ENCODE measurements at places on chromosomes 11 and 22. TPM values are rescaled to one million over a fixed set of nuclear protein-coding genes. Genes with fewer than 3 reads are reported as not detected.
A peak's percentile ranks its signal among the peaks of the same experiment; 100 is the strongest.

- no peaks in the 10 kb centered on the region for H3K36me3 ChIP-seq
- H3K27me3 ChIP-seq: peaks cover 9% of the 10 kb centered on the region
- no peak overlapping the region for H3K27ac ChIP-seq
- H3K4me1 ChIP-seq: no peaks in the 10 kb centered on the region
- H3K4me3 ChIP-seq: no peak overlapping the region
Observed at GRCh38 chr11:19519353-19519752, 193.3 kb upstream of the NAV2 start.

DNA sequence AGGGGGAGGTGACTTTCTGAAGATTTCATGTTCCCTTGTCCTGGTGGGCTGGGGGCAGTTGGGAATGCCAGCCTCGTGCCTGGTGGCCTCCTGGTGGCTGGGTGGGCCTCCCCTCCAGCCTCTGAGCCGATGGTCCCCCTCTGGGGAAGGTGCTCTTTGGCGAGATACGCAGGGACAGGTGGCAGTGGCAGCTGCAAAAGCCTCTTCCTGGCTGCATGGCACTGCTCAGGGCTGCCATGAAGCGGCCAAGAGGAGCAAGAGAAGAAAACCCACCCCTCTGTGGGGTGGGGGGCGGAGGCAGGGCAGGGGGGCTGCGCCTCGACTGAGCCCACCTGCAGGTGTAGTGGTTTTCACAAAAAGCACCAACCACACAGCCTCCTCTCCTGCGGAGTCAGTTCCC lies 61.8 kb upstream of the PHF21B start:
- H3K27ac ChIP-seq: no peak overlapping the region
- no peak overlapping the region for H3K4me3 ChIP-seq
- no peak for DNase-seq
- H3K27me3 ChIP-seq: no peaks in the 10 kb centered on the region
- H3K4me1 ChIP-seq: peaks cover 10% of the 10 kb centered on the region

- no peak for DNase-seq
- H3K4me3 ChIP-seq: no peak overlapping the region
- H3K27ac ChIP-seq: no peak overlapping the region
Observed at GRCh38 chr11:2154195-2154585, 6.8 kb downstream of the INS start.

GRCh38 chr11:7577291-7578190 lies 63.7 kb downstream of the PPFIBP2 start:
- H3K27ac ChIP-seq: no peak overlapping the region
- no peaks in the 10 kb centered on the region for H3K27me3 ChIP-seq
- DNase-seq: no peak

DNA sequence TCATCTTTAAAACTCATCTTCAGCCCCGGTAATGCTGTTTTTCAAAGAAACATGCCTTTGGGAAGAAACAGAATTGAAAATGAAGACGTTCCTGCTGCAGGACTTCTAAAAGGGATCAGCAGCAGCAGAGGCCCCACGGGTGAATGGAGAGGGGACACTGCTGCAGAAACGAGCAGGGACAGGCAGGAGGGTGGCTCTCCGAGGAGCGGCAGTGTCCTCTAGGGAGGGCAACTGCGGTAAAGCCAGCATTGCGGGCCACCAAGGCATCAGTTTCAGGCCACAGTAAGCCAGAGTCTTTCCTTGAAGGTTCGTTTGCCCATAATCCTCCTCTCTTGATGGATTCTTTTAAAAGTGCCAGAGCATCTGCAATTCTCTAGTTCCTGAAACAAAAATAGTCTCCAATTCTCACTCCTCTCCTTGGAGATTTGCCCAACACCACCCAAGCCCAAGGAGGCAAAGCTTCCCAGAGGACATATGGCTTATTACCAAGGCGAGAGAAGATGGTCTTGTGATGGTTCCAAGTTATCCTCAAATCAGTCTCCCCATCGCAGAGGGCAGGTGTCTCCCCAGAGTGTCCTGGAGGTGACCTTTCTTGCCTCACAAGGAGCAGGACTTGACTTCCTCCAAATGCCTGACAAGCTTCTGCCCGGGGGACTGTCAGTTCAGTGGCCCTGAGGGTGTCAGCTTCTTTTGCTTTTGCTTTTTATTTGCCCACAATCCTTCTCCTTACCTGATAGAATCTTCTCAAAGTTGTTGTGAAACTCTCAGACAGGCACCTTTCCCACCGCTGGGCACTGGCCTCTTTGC lies 341.1 kb upstream of the B3GAT1 start:
- H3K4me3 ChIP-seq: no peak overlapping the region
- H3K4me1 ChIP-seq: no peaks in the 10 kb centered on the region
- peaks cover 9% of the 10 kb centered on the region for H3K27me3 ChIP-seq
- no peak for DNase-seq

DNA sequence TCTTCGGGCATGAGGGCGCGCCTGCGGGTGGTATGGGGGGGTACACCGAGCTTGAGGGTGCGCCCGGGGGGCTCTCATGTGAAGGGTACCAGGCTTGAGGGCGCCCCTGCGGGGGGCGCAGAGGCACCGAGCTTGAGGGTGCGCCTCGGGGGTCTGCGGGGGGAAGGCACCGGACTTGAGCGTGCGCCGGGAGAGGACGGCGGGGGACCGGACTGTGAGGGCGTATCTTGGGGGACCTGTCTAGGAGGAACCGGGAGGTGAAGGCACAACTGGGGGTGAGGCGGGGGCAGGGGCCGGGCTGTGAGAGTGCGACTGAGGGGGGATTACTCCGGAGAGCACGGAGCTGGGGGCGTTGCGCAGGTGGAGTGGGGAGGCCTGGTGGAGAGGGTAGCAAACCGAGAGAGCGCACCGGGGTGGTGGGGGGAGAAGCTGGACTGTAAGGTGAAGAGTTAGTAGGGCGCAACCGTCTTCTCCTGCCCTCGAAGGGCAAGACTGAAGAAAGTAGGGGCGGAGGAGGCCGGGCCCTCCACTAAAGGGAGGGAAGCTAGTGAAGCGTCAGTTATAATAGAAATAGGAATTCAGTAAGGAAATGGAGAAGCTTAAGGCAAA lies 1.1 kb upstream of the DDX6 start:
- H3K27me3 ChIP-seq: no peaks in the 10 kb centered on the region
- H3K4me1 ChIP-seq: peaks cover 17% of the 10 kb centered on the region
- peak overlapping the region; percentile 99 for H3K27ac ChIP-seq
- H3K36me3 ChIP-seq: peaks cover 5% of the 10 kb centered on the region

DNA sequence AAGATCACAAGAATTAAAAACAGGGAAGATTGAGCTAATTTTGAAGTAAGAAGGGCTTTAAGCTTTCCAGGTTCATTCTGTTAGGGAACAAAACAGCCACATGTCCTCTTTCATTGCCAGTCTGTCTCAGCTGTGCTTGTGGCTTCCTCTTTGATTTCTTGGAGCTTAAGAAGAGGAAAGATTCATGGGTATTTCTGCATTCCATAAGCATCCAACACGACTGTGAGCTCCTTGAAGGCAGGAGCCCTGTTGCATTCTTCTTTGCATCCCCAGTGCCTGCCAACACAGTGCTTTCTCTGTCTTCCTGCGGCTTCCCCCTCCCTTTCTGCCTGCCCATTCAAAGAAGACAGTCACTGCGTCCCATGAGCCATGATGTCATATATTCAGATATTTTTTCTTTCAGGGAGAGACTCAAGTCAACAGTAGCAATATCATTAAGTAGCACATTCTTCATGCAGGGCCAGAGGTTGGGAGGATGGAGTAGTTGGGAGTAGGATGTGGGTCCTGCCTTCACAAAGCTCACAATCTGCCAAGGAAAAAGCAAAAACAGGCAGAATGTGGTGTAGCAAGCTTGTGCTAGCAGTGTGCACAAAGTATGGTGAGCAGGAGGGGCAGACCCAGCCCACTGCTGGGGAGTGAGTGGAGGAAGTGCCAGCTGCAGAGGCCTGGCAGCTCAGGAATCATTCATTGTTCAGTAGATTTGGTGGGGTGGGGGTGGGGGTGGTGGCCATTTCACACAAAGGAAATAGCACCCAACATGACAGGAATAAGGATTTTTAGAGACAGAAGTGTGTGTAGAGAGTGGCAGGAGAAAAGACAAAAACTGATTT lies 162.1 kb upstream of the RASSF10 start:
- no peak overlapping the region for H3K4me3 ChIP-seq
- peaks cover 28% of the 10 kb centered on the region for H3K4me1 ChIP-seq
- no peak overlapping the region for H3K27ac ChIP-seq
- H3K36me3 ChIP-seq: no peaks in the 10 kb centered on the region

DNA sequence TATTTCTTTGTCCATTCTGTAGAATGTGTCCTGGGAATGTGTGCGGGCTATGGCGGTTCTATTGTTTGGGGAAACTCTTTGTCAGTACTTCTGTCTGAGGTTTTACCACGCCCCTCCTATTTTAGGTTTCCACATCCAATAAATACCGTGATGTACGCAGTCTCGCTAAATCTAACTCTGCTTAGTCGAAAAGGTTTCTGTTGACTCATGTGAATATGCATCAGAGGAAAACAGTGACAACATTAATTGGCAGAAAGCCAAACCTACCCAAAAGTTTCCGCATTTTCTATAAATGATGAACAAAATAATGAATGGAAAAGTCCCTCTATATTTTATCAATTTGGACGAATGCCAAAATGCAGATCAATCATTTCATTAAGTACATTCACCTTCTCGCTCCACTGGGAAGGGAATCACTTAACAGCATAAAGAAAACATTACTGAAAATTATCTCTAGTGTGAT lies 143.4 kb downstream of the MAML2 start:
- H3K4me1 ChIP-seq: no peaks in the 10 kb centered on the region
- no peak for DNase-seq
- no peaks in the 10 kb centered on the region for H3K27me3 ChIP-seq
- no peak overlapping the region for H3K27ac ChIP-seq

- H3K27me3 ChIP-seq: 0 out of 2 replicates have a peak, but pooled peaks cover 4% of the 10 kb centered on the region
- H3K4me1 ChIP-seq: no peaks in the 10 kb centered on the region
- DNase-seq: no peak
- H3K27ac ChIP-seq: no peak overlapping the region
- no peaks in the 10 kb centered on the region for H3K36me3 ChIP-seq
- no peak overlapping the region for H3K4me3 ChIP-seq
Observed at GRCh38 chr11:78763664-78764063, 189.0 kb upstream of the NARS2 start.

DNA sequence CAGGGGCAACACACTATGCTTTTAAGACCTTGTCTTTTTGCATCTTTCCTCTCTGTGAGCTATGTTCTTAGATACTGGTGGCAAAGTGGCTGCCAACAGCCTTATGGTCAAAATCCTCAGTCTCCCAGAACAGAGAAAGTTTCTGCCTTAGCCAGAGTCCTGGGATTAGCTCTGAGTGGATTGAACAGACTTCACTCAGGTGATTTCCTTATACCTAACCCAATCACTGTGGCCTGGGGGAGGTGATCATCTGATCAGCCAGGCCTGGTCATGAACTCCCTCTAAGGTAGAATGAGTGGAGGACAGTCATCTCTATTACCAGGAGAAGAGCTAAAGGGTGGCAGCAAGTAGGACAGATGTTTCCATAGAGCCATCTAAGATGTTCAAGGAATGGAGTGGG lies 218.5 kb upstream of the E2F8 start:
- H3K4me3 ChIP-seq: no peak overlapping the region
- no peaks in the 10 kb centered on the region for H3K27me3 ChIP-seq
- H3K27ac ChIP-seq: no peak overlapping the region
- no peaks in the 10 kb centered on the region for H3K4me1 ChIP-seq

- no peak for DNase-seq
- no peak overlapping the region for H3K4me3 ChIP-seq
- no peaks in the 10 kb centered on the region for H3K27me3 ChIP-seq
- no peak overlapping the region for H3K27ac ChIP-seq
- H3K4me1 ChIP-seq: peaks cover 35% of the 10 kb centered on the region
Observed at GRCh38 chr11:118892964-118893363, 9.3 kb downstream of the CXCR5 start.

DNA sequence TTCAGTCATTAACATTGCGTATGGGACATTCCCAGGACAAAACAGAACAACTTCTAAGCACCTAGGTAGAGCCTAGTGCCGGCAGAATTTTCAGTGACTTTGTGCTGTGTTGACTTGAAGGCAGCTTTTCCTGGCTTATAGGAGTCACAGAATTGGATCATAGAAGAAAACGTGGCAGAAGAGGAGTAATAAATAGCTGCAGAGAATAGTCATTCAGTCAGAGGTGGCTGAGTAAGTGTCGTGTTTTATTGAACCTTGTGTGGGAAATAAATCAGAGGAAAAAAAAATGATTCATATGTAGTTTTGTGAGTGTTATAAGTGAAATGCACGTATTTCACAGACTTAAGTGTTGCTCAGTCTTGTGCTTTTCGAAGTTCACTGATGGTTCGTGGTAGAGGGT lies 2.1 kb downstream of the BARX2 start:
- peaks cover 22% of the 10 kb centered on the region for H3K4me1 ChIP-seq
- H3K36me3 ChIP-seq: no peaks in the 10 kb centered on the region
- no peak for DNase-seq
- peak overlapping the region; percentile 41 for H3K27ac ChIP-seq

DNA sequence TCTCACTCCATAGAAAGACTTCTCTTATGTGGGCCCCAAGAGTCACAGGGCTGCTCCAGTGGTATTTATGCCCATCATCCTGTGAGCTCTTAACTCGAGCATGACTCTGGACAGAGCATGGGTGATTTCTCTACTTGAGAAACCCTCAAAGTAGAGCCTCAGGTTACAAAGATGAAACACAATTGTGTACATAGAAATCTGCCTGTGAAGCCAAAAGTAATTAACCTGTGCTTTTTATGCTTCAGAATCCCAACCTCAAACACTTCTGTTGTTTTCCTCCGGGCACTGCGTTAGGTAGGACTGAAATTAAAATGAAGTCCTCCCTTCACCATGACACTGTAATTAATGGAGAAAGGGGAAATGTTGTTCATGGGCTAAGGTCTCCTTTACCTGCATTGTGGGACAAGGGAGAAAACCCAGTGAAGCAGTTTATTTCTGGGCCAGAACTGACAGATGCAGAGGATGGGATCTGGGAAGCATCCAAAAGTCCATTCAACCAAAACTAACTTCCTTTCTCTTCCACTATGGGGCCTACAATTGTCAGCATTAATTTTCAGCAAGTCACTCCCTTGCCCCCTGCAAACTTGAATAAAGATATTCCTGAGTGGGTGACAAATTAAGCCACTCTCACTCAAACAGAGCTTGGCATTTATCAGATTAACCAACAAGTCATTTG lies 24.1 kb upstream of the POU2AF1 start:
- no peak overlapping the region for H3K27ac ChIP-seq
- no peaks in the 10 kb centered on the region for H3K27me3 ChIP-seq
- DNase-seq: no peak
- H3K36me3 ChIP-seq: no peaks in the 10 kb centered on the region
- no peaks in the 10 kb centered on the region for H3K4me1 ChIP-seq

GRCh38 chr22:37708580-37709444 lies 12.0 kb downstream of the TRIOBP start:
- no peaks in the 10 kb centered on the region for H3K27me3 ChIP-seq
- no peaks in the 10 kb centered on the region for H3K4me1 ChIP-seq
- no peak overlapping the region for H3K4me3 ChIP-seq
- no peak for DNase-seq
- no peaks in the 10 kb centered on the region for H3K36me3 ChIP-seq
- no peak overlapping the region for H3K27ac ChIP-seq

Gene SMC1B
- total RNA-seq: 0.10 TPM

Gene OPCML
- total RNA-seq: not detected

Gene ZNRF3
- 7.3 TPM for total RNA-seq

Gene OR51B4
- total RNA-seq: not detected

Gene CYTH4
- 1.3 TPM for total RNA-seq

Gene LGALS12
- total RNA-seq: not detected

Gene MEI1
- total RNA-seq: 0.18 TPM

Gene TMEM126A
- 50.9 TPM for total RNA-seq

Gene SPON1
- total RNA-seq: 0.10 TPM

Gene SCUBE2
- total RNA-seq: 2.8 TPM

Gene MS4A12
- total RNA-seq: not detected

Gene PPP6R2
- 52.8 TPM for total RNA-seq

Gene LGR4
- 61.8 TPM for total RNA-seq

Data from Panc1 (cell line).